ENCODE measurements at places on chromosomes 5 and 9. TPM values are rescaled to one million over a fixed set of nuclear protein-coding genes. Genes with fewer than 3 reads are reported as not detected.
A peak's percentile ranks its signal among the peaks of the same experiment; 100 is the strongest.

ORM2 gene
- total RNA-seq = not detected

FOXB2 gene
- total RNA-seq = not detected

LTC4S gene
- 7.5 TPM for total RNA-seq

PRRX2 gene
- total RNA-seq = 1.1 TPM

BARHL1 gene
- total RNA-seq = not detected

AGXT2 gene
- total RNA-seq = not detected

C9orf153 gene
- not detected for total RNA-seq

OGN gene
- 2.2 TPM for total RNA-seq

DNA sequence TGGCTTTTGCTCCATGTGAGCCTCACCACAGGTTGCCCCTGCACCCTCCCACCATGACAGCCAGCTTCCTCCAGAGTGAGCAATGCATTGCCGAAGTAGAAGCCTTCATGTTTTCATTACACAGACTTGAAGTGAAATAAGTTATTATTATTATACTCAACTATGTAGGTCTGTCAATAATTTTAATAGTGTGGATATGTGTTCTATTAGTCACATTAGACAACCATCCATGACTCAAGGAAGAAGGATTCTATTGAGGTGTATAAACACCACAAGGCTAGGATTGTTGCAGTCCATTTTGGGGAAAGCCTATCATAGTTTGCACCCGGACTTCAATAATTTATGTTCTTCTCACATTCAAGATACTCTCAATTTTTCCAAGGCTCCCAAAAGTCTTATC is 369.5 kb downstream of the TAF11L14 start:
- DNase-seq = no peak

DNA sequence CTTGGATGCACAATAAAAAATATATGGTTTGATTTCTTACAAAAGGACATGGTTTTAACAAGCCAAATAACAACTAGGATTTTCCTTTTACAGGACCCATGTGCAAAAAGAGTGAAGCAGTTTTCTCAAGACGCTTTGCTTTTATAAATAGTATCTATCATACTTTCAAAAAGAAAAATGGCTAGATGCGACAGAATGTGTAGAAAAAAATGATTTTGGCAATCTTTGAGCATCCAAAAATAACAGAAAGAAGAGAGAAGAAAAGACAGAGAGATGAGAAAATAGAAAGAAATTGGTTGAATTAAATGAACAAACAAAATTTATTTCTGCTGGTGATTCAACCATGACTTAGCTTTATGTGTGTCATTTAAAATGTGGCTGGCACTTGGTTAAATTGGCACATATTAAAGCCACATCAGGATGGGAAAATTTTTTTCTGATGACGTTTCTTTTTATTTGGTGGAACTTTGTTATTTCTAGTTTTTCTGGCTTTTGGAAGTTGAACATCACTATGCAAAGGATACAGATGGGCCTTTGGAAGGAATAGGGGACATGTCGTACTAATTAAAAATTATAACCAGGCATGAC is 35.6 kb upstream of the NREP start:
- DNase-seq = no peak

- no peak for DNase-seq
Observed at GRCh38 chr9:87088621-87089365, 141.5 kb upstream of the GAS1 start.

DNA sequence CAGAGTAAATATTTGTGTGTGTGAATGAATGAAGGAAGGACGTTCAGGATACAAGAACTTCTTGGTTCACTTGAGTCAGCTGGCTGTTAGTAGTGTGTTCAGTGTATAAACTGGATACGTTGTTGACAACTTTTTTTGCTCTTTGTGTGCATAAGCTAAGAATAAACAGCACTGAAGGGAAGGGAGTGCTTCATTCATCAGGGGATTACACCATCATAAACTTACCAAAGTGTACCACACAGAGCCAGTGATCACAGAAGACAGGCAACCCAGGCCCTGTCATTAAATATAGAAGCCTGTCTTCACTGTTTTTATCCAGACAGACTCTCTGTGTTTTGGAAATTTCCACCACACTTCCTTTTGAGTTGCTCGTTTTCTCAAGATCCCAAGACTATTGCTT is 55.5 kb upstream of the MEF2C start:
- no peak for DNase-seq

- DNase-seq = no peak
Observed at GRCh38 chr5:125179612-125180011, 433.2 kb upstream of the ZNF608 start.

GRCh38 chr9:105188746-105189145 is 55.7 kb upstream of the SLC44A1 start:
- DNase-seq = no peak

DNA sequence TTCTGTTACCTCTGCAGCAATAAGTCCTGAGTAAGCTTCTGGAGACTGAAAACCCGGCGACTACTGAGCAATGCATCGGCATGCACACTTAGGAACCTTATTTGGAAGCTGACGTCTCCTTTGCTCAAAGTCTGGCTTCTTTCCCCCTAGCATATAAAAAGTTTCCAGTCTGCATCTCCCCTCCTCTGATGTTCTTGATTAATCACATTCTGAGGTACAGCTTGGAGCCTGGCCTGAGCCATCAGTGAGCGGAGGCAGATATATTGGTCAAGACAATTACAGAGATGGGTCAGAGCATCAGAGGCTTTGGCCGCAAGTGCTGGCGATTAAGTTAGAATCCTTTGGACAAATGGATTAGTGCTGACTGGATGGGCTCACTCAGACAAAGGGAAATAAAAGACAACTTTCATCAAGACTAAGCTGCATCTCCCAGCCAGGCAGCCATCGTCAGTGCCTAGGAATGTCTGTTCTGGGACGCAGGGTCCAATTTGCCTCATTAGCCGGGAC is 140.7 kb downstream of the MTX3 start:
- no peak for DNase-seq

DNA sequence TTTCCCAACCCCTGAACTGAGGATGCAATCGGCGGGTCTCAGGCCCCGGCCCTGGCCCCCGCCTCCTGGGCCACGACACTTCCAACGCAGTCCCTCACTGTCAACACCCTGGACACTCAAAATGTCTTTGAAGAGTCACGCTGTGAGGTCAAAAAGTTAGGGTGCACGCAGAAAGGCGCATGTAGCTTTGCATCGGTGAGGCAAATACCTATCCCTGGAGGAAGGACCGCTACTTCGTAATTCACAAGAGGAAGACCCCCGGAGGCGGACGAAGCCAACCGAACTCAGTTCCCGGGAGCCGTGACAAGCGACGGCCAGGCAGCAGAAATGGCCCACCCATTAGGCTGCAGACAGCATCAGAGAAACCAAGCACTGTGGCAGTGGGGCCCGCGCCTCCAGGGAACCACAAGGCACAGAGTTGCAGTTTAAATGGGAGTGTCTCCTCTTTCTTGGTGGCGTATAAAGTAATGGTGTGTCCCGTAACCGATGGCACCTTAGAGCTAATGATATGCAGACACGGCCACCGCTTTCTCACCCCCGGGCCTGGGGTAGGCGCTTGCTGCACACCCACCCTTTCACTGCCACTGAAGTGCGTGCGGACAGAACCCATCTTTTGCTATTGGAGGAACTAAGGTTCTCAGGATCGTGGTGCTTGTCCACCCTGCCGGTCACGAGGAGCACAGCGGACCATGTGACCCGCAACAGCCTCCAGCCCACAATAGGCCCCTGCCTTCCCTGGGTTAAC is 9.0 kb downstream of the ADAMTS2 start:
- DNase-seq = no peak

GRCh38 chr5:150624334-150625163 is 15.9 kb upstream of the SYNPO start:
- DNase-seq = peak; percentile 60

All from heart right ventricle (tissue), 16 donors.